ENCODE measurements at places on chromosomes 16 and 17.

GRCh38 chr16:58170223-58170622 is 27.7 kb downstream of the CSNK2A2 start:
- no peak for DNase-seq

GRCh38 chr17:62965174-62965685 is 805 bp upstream of the TANC2 start:
- DNase-seq, result no peak

DNA sequence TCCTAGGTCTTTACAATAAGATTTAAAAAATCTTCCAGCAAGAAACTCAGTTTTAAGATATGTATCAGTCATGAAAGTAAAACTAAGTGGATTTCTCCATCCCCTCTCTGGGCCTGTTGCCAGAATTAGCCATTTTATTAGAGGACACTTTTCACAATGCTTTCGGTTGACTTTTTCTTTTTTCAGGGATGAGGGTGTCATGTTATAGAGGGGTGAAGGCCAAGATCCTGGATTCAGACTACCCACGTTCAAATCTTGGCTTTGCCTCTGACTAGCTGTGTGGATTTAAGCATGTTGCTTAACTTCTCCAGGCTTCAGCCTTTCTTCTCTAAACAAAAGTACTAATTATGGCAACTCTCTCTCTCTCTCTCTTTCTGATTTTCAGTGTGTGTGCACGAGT is 111.7 kb upstream of the COX10 start:
- DNase-seq, result peak; percentile 23

DNA sequence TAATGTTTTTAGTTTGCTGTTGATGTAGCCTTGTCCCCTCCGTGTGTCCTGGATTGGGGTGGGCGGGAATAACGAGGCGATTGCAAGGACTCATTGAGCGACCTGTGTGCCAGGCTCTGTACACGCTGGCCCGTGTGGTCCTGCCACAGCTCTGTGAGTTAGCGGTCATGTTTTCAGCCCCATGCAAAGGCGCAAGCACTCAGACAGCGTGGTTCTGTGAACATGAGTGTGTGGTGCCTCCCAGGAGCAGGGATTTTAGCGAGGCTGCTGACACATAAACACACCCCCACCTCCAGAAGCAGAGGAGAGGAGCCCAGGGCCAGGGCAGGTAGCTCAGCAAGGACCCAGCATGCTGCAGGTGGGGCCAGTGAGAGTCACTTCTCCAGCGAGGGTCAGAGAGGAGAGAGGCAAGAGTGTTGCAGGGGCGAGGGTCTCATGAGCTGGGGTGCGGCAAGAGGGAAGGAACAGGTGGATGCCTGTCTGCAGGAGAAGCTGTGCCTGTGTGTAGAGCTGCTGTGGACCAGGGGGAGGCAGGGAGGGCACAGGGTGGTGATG is 115.3 kb downstream of the OR1D5 start:
- DNase-seq, result no peak

GRCh38 chr17:14308965-14309879 is 8.3 kb downstream of the HS3ST3B1 start:
- DNase-seq, result peak; percentile 85

DNA sequence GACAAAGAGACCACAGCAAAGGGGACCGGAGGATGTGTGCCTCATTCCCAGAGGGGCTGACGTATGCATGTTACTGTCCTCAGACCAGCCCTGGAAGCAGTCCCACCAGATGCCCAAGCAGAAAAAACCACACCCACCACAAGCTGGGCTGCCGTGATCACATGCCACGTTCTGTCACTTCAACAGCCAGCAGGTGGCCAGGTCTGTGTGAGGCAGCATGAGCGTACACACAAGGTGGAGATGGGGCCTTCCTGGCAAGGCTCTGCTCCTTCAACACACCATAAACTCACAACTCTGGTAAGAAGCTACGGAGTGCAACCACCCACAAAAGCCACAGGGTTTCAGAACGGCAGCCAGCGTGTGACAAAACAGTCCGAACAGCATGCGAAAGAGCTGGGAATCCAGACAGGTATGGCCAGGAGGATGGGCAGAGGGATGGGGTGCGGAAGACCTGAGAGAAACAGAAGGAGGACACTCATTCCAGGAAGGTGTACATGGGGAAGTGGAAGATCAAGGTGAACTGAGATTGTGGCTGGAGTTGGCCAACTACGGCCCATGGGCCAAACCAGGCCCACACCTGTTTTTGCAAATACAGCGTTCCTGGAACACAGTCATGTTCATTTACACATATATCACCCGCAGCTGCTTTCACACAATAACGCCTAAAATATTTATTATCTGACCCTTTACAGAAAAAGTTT is 27.9 kb downstream of the MBTPS1 start:
- no peak for DNase-seq

DNA sequence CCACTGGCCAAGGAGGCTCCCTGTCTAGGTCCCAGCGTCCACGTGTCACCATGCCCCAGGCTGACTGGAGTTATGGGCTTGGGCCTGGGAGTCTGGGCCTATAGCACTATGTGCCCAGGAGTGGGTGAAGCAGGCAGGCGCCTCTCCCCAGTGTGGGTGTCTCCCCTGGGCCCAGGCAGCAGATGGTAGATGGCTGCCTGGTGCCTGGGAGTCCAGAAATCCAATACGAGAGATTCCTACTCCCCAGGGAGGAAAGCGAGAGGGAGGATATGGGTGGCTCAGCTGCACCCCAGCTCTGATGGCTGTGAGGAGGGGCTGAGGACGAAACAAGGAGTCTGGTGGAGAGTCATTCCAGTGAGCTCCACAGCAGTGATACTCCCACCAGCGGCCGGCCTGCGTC is 5.0 kb downstream of the KCNH6 start:
- DNase-seq, result no peak

DNA sequence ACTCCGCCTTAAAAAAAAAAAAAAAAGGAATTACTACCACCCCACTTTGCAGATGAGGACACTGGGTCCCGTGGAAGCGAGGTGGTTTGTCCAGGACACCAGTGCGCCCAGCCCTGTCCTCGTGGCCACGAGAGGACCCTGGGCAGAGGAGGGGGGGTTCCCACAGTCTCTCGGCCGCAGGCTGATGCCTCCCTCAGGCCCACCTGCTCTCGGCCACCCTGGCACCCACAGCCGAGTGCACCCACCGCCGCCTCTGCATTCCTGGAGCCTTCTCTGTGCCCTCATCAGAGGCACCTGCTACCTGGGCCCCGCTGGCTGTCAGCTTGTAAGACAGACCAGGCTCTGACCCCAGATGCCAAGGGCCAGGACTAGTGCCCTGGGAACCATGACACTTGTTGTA is 28.1 kb upstream of the PVALEF start:
- DNase-seq, result no peak

DNA sequence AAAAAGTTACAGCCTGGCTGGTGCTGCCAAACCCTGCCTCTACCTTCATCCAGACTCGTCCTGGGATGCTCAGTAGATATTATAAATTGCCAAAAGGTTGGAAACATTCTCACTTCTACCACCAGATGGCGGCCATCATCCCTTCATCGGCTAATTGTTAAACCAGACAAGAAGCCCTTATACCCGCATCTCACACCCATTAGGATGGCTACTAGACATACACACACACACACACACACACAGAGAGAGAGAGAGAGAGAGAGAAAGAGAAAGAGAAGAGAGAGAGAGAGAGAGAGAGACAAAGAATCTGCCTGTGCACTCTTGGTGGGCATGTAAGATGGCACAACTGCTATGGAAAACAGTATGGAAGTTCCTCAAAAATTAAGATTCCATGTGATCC is 15.0 kb upstream of the SCIMP start:
- DNase-seq, result peak; percentile 57

GRCh38 chr16:2252806-2253148 is 1.4 kb upstream of the ECI1 start:
- no peak for DNase-seq

- no peak for DNase-seq
Observed at GRCh38 chr17:64077379-64077778, 52.6 kb downstream of the ERN1 start.

DNA sequence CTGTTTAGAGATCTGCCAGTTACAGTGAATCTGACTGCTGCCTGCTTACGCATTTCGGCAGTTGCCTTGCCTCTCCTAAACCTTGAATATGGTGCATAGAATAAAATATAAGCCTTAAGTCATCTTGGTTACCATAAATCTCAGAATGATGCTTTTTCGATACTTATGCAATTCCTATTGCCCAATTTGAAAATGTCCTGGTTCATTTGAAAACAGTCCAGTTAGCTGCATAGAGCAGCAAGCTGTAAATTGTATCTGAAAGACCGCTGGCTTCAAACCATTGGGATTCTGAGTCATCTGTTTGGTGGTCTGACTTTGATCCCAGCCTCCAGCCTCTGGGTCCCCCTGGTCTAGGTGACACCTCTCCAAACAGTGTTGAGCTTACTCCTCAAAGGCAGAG is 2.7 kb upstream of the PRKCA start:
- DNase-seq, result no peak

DNA sequence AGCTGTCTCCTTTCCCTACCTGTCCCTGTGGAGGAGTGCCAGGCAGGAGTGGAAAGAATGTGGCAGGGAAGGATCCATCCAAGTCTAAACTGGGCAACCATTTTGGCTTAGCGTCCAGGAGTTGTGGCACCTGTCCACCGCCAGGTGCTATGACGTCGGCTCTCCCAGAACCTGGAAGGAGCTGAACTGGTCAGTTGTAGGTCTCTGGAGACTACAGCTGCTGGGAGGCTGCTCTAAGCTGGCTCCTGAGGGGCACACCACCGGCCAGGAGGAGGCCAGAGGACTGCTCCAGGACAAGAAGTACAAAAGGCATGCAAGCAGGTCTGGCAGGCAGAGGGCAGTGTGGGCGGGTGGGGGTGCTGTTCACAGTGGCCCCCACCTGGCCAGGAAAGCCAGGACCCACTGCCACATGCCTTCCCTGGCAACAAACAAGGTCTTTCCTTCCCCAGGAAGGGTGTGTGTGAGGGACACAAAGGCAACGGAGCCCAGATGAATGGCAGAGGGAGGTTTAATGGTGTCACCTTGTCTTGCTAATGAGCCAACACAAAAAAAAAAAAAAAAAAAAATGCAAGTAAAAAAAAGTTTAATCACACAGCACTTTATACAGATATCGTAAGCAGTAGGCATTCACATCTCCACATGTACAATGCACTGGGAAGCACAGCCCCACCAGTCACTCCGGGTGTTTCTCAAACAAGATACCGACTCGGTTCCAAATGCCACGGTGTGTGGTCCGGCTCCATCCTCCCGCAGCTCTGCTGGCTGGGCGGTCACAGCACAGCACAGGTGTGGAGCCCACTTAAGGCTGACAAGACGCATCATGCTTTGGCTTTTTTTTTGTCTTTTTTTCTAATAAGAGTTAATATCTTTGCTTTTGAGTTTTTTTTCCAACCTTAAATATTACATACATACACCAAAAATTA is 4.8 kb downstream of the SPHK1 start:
- no peak for DNase-seq

DNA sequence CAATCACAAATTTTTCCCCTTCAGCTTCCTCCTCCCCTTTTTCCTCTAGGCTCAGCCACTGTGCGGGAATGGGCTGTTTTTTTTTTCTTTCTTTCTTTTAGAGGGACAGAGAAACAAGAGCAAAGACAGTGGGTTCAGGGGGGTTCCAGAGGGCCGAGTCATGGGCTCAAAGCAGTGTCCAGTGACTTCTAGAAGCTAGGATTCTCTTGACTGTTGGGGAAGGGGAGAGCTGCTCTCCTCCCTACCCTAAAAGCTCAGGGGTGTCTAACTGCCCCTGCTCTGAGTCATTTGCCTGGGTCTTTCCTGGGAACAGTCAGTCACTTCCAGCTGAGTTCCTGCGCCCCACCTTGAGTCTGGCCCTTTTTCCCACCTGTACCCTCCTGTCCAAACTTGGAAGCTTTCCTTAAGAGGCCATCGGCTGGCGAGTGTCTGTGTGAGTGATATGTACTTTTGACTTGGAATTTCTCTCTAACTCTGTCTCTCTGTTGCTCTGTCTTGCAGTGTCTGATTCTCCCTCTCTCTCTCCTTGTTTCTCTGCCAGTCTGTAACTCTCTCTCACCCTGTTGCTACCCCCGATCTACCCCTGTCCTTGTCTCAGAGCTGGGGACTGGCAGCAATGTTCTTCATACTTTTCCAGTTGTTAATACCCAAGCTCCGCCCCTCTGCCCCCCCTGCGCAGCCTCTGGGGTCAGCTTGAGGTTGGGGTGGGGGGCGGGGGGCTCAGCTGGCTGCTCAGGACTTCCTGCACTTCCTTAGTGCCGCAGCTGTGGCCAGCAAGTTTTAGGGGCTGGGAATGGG is 2.4 kb downstream of the THRA start:
- DNase-seq, result no peak

DNA sequence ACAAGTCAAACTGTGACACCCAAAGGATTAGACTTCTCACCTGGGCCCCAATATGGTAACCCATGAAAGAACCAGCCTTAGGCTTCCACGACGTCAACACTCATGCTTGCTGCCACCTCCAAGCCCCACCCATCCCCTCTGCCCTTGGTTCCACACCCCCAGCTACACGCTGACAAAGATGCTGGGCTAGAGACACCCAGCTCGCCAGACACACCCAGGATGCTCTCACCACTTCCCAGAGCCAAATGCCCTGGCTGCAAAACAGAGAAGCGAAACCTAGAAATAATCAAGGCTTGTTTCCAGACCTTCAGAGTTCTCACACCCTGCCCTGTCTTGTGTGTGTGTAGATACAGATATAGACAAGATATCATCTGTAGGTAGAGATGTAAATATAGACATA is 26.0 kb upstream of the ADCY9 start:
- DNase-seq, result no peak

DNA sequence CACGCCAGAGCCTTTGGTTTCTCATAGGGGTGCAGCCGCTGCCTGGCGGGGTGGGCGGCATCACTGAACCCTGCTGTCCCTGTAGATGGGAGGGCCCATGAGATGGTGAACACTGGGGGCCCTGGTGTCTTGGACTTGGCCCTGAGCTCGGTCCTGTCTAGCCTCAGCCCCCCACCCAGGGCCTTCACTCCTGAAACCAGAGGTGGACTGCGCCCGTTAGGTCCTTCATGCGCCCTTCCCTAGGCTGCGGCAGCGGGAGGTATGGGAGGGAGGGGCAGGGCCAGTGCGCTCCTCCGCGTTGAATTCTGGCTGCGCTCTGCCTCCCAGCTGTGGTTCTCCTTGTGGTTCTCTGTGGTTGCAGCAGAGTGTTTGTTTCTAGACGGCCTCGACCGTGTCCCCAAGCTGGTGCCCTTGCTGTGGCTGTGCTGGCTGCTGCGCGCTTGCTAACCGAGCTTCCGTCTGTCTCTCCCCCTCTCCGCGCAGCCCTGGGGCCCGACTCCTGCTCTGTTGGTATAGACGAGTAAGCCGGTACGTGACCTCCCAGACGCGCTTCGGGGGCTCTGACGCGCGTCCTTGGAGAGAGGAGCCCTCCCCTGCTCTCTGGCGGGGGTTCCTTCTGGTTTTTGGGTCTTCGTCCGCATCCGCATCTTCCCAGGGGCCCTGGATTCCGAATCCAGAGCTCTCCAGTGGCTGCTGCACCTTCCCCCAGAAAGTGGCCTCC is 7.4 kb upstream of the NUDT16L1 start:
- DNase-seq, result no peak

DNA sequence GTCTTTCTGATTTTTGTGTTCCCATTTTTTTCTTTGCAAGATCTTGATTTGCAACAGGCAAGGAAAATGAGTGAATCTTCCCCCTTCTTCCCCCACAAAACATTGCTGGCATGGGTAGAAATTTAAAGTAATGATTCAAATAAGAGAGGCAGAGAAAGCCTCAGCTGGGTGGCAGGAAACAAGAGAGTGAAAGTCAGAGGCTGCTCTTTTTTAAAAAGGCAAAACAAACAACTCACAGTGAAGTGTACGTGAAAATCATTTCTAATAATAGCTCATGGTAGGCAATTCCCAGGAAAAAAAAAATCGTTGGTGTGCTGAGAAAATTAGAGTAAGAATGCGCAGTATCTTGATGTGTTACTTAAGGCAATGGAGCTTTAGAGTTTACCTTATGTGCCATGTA is 229.5 kb downstream of the FTO start:
- DNase-seq, result no peak

GRCh38 chr16:84362471-84362941 is 5.8 kb upstream of the ATP2C2 start:
- DNase-seq, result no peak

Measured in stromal cell of bone marrow (primary cell).